ENCODE measurements at places on chromosomes 11 and 22.

DNA sequence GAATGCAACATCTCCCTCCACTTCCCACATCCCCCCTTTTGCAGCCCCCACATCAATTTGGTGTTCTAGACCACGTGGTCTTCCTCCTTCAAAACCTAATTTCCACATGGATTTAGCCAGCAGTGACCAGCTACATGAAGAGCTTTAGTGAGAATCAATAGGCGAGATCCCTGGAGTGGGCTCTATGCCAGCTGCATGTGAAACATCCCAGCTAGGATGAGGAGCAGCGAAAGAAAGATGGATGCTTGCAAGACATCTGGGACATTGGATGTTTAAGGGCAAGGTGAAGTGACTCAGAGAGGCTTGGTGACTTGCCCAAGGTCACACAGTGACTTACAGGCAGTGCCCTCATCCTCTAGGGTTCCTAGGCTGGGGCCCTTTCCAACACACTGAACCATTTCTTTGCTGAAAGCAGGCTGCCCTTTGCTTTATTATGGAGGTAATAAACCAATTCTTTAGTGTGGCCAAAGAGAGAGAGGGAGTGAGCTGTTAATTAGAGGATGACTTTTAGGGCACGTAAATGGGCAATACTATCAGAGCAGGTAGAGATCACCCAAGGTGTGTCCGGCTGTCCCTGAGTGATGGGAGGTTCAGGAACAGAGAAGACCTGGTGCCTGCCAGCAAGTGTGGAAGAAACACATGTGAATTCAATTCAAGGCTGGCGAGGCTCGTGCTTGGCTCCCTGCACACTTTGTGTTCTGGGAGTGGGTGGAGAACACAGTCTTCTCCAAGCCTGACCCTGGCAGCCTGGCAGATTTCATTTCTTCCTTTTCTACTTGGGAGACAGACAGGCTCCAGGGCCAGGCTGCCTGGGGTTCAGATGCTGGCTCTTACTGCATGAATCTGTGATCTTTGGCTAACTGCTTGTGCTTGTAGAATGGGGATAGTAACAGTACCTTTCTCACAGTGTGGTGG is 24.0 kb downstream of the TSPAN18 start:
- DNase-seq, result no peak

DNA sequence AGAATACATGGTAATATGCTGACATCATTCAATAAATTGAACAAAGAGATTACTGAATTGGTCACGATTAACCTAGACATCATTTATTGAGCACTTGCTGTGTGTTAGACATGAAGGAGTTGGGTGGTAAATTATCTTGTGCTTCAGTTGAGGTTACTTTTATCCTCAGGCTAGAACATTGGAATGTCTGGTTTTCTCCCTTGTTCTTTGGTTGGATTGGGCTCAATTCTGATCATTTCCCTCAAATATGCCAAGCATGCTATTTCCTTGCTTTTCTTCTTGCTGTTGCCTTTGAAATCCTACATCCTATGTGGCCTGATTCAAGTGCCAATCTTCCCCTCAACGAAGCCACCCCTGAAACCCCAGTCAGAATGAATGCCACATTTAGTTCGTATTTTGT is 65.8 kb downstream of the DEUP1 start:
- DNase-seq, result no peak

DNA sequence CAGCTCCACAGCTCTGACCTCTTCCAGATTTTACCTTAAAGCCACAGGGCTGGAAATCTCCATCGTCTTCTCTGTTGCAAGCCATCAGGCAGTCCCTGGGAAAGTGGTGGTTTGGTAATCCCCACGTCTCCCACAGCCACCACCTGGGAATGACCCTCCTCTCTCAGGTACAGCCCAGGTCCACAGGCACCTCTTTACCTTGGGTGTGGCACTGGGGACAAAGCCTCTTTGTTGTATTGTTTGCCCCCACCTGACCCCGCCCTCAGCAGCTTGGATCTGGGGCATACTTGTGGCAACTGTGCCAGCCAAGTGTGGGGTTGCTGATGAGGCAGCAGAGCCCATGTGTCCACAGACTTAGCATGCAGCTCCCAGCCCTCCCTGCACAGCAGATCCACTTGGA is 77.6 kb downstream of the LRRC32 start:
- no peak for DNase-seq

GRCh38 chr11:35190804-35191348 is 51.9 kb downstream of the CD44 start:
- DNase-seq, result no peak

- DNase-seq, result no peak
Measured at GRCh38 chr11:33454264-33454663, 197.1 kb downstream of the HIPK3 start.

- peak; percentile 2 for DNase-seq
Measured at GRCh38 chr22:47041271-47042115, 279.0 kb downstream of the TBC1D22A start.

DNA sequence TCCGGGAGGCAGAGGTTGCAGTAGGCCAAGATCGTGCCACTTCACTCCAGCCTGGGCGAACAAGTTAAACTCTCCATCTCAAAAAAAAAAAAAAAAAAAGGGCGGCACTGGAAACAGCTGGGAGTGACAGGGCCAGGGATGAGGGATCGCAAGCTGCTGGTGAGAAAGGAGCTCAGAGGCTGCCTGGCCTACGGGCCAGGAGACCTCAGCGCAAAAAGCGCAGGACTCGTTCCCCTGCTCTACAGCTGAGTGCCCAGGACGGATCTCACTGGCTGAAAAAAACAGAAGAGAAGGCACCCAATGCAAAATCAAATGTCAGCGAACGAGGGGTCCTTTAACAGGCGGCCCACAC is 650 bp upstream of the NUP50 start:
- no peak for DNase-seq

All from heart right ventricle (tissue), 16 donors.